ENCODE measurements at places on chromosomes 2 and 18. TPM values are rescaled to one million over a fixed set of nuclear protein-coding genes. Genes with fewer than 3 reads are reported as not detected.

The TRAPPC8 gene
- total RNA-seq: 16.8 TPM

The TMSB10 gene
- total RNA-seq: 17,426 TPM

The CRYBA2 gene
- not detected for total RNA-seq

The RAMP1 gene
- 23.4 TPM for total RNA-seq

The SNRNP27 gene
- 85.2 TPM for total RNA-seq

The POTEJ gene
- total RNA-seq: not detected

The GKN1 gene
- total RNA-seq: not detected

The NT5DC4 gene
- total RNA-seq: not detected

The POU3F3 gene
- total RNA-seq: under 0.01 TPM

The NFATC1 gene
- 2.7 TPM for total RNA-seq

The RFX8 gene
- total RNA-seq: 4.2 TPM

The VIL1 gene
- not detected for total RNA-seq

The FKBP7 gene
- 42.5 TPM for total RNA-seq

The SPATS2L gene
- total RNA-seq: 136 TPM

The ANKRD53 gene
- total RNA-seq: 2.2 TPM

The GKN2 gene
- total RNA-seq: not detected

The OTOF gene
- total RNA-seq: not detected

The CD8A gene
- not detected for total RNA-seq

The SMYD5 gene
- total RNA-seq: 24.0 TPM

The SLC9A4 gene
- total RNA-seq: not detected

The HOXD10 gene
- not detected for total RNA-seq

The FEV gene
- not detected for total RNA-seq

The SCN9A gene
- total RNA-seq: 13.6 TPM

The LYPD6 gene
- total RNA-seq: 4.5 TPM

The OSBPL6 gene
- total RNA-seq: 3.4 TPM

The HOXD12 gene
- not detected for total RNA-seq

The PSMA8 gene
- total RNA-seq: not detected

The CRYGD gene
- not detected for total RNA-seq

The IL36G gene
- total RNA-seq: not detected

The LOXHD1 gene
- total RNA-seq: not detected

The HAAO gene
- 3.9 TPM for total RNA-seq

The SAG gene
- total RNA-seq: not detected

The SCG2 gene
- 3.0 TPM for total RNA-seq

The LAMA3 gene
- 1.3 TPM for total RNA-seq

The UGT1A1 gene
- not detected for total RNA-seq

The SCN3A gene
- total RNA-seq: 0.17 TPM
